ENCODE measurements at places on chromosomes 1 and 21.

GRCh38 chr1:67764633-67765032, 68.6 kb downstream of the GNG12 start:
- H3K4me3 ChIP-seq: no peak overlapping the region
- no peak overlapping the region for H3K27ac ChIP-seq
- no peaks in the 10 kb centered on the region for H3K36me3 ChIP-seq
- H3K4me1 ChIP-seq: peaks cover 6% of the 10 kb centered on the region

DNA sequence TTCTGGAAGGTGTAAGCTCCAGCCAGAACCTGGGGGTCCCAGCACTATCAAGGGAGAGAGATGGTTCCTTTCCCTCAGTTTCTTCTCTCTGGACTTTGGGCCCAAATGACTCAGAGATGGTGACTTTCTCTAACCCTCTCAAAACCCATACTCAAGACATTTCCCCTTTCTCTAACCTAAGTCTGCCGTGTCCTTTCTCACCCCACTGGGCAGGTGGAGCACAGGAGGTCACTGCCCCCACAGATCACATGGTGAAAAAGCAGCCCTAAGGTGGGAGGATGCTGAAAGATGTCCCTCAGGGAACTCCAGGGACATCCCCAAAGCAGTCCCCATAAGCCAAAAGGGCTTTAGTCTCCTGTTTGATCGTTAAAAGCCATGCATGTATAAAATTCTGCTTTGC, 173.7 kb downstream of the HIVEP3 start:
- H3K4me3 ChIP-seq: no peak overlapping the region
- no peak for DNase-seq
- H3K27ac ChIP-seq: peak overlapping the region; percentile 98
- H3K36me3 ChIP-seq: no peaks in the 10 kb centered on the region
- H3K4me1 ChIP-seq: peaks cover 80% of the 10 kb centered on the region
- H3K27me3 ChIP-seq: no peaks in the 10 kb centered on the region

DNA sequence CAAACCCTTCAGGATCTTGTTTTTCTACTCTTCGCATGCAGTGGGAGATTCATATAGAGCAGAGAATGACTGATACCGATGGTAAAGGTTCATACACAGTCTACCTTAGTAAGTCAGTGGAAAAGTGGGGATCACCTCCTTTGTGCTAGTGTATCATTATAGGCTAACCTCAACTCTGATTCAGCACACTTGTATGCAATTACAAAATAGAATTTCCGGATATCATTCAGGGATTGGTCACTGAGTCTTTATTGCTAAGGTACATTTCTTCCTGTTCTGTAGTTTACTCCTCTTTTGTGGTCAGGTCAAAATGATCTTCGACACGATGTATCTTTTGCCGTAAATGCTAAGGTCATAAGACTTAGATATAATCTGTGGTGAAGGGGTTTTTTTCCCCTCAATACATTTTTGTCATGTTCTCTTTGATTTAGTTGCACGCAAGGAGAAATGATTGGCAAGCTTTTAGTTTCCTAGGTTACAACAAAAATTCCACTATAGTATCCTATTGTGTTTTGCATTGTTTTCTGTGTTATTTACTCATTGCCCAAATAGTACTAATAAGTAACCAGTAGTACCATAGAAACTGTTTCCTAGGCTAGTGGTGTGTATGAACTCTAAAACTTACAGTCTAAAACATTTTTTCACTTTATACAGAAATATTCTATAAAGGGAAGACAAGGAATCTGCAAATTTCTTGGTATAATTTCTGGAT, 35.7 kb upstream of the PLA2G4A start:
- peaks cover 3% of the 10 kb centered on the region for H3K27me3 ChIP-seq
- no peaks in the 10 kb centered on the region for H3K36me3 ChIP-seq
- DNase-seq: no peak
- no peaks in the 10 kb centered on the region for H3K4me1 ChIP-seq
- H3K4me3 ChIP-seq: no peak overlapping the region

DNA sequence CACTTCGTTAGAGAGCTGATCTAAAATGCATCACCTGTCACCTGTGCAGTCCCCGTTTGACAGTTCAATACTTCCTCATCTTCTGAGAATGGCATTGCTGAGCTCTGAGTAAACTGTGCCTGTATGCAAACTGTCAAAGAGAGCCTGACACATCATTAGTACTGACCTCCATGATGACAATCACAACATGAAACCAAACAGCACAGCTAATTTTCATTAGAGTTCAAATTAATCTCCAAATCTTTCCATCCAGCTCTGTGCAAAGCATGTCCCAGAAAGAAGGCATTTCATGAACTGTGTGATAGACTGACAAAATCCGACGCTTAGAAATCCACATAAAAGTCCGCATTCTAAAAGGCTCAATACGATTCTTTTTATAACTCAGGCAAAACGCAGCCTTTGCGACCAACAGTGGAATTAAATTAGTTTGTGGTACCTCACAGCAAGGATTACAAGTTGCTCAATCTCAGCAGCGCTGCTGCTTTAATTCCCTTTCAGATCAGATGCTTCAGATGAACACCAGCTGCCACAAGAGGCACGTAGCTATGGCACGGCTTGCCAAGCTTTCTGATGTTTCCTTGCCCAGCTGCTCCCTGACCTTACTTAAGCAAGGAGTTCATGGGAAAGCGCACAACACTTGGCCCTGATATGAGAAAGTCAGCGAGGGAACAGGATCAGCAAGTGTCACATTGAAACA, 765.5 kb upstream of the PRMT6 start:
- H3K4me1 ChIP-seq: no peaks in the 10 kb centered on the region
- H3K36me3 ChIP-seq: no peaks in the 10 kb centered on the region
- DNase-seq: no peak
- H3K27me3 ChIP-seq: no peaks in the 10 kb centered on the region
- no peak overlapping the region for H3K27ac ChIP-seq
- H3K4me3 ChIP-seq: no peak overlapping the region

GRCh38 chr1:112674986-112675727, 698 bp downstream of the MOV10 start:
- peaks cover 37% of the 10 kb centered on the region for H3K4me1 ChIP-seq
- no peaks in the 10 kb centered on the region for H3K27me3 ChIP-seq
- peak overlapping the region; percentile 92 for H3K4me3 ChIP-seq
- H3K27ac ChIP-seq: peak overlapping the region; percentile 84
- peaks cover 12% of the 10 kb centered on the region for H3K36me3 ChIP-seq

- H3K27me3 ChIP-seq: no peaks in the 10 kb centered on the region
- H3K4me1 ChIP-seq: peaks cover 66% of the 10 kb centered on the region
- H3K27ac ChIP-seq: no peak overlapping the region
- no peak for DNase-seq
- no peak overlapping the region for H3K4me3 ChIP-seq
- H3K36me3 ChIP-seq: peaks cover 8% of the 10 kb centered on the region
These were observed 6.1 kb downstream of the PRDM2 start for GRCh38 chr1:13706046-13706445.

DNA sequence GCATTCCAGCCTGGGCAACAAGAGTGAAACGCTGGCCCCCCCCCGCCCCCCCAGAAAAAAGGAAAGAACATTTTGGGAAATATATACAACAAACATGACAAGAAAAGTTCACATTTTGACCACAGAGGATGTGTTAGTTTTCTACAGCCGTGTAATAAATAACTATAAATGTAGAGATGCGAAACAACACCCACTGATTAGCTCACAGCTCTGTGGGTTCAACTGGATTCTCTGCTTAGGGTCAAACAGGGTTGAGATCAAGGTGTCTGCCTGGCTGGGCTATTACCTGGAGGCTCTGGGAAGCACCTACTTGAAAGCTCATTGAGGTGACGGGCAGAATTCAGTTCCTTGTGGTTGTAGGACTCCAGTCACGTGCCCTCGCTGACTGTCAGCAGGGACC, 11.1 kb upstream of the VPS26C start:
- no peak for DNase-seq
- H3K4me1 ChIP-seq: peaks cover 6% of the 10 kb centered on the region
- no peak overlapping the region for H3K4me3 ChIP-seq
- H3K36me3 ChIP-seq: no peaks in the 10 kb centered on the region

DNA sequence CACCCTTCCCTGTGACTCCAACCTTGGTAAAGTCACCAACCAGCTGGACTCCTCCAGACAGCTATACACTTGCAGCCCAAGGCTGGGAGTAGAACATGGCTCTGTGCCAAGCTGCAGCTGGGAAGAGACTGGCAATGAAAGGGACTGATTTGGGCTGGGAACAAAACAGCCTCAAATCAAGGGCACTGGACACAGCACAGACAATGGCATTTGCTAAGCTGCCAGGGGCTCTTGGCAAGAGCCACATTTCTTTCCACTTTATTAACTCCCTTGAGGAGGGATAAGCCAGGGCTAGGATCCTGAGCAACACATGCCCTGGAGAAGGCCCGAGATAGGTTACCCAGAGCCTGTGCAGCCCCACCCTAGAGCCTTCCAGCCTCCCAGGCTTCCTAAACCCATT, 12.0 kb downstream of the SYT11 start:
- DNase-seq: no peak
- H3K4me3 ChIP-seq: no peak overlapping the region
- H3K36me3 ChIP-seq: no peaks in the 10 kb centered on the region
- H3K27ac ChIP-seq: no peak overlapping the region
- no peaks in the 10 kb centered on the region for H3K4me1 ChIP-seq

DNA sequence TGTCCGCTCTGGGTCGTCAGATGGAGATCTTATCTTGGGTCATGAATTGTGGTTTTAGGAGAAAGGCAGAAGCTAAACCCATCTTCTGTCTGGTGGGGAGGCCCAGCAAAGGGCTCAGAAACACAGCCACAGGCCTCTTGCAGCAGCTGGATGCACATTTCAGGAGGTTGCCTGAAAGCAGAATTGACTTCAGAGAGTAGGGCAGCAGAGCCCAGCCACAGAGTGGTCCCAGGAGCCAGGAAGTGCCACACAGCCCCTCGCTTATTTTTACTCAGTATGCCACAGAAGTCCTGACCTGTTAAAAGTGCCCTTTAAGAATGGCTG, 8.3 kb upstream of the RIPK4 start:
- no peaks in the 10 kb centered on the region for H3K4me1 ChIP-seq
- peaks cover 53% of the 10 kb centered on the region for H3K27me3 ChIP-seq
- no peak for DNase-seq
- no peaks in the 10 kb centered on the region for H3K36me3 ChIP-seq
- no peak overlapping the region for H3K27ac ChIP-seq
- H3K4me3 ChIP-seq: no peak overlapping the region

- no peaks in the 10 kb centered on the region for H3K27me3 ChIP-seq
- no peak for DNase-seq
- no peak overlapping the region for H3K4me3 ChIP-seq
- H3K4me1 ChIP-seq: peaks cover 44% of the 10 kb centered on the region
These were observed 50.3 kb downstream of the TRAF5 start for GRCh38 chr1:211376807-211377470.

GRCh38 chr1:62809788-62810187, 25.9 kb downstream of the ATG4C start:
- H3K4me3 ChIP-seq: no peak overlapping the region
- no peaks in the 10 kb centered on the region for H3K4me1 ChIP-seq
- H3K27me3 ChIP-seq: no peaks in the 10 kb centered on the region
- no peak for DNase-seq

GRCh38 chr1:154663471-154664060, 55.6 kb upstream of the ADAR start:
- no peak overlapping the region for H3K27ac ChIP-seq
- H3K36me3 ChIP-seq: no peaks in the 10 kb centered on the region
- no peaks in the 10 kb centered on the region for H3K4me1 ChIP-seq
- H3K4me3 ChIP-seq: no peak overlapping the region
- H3K27me3 ChIP-seq: peaks cover 11% of the 10 kb centered on the region

DNA sequence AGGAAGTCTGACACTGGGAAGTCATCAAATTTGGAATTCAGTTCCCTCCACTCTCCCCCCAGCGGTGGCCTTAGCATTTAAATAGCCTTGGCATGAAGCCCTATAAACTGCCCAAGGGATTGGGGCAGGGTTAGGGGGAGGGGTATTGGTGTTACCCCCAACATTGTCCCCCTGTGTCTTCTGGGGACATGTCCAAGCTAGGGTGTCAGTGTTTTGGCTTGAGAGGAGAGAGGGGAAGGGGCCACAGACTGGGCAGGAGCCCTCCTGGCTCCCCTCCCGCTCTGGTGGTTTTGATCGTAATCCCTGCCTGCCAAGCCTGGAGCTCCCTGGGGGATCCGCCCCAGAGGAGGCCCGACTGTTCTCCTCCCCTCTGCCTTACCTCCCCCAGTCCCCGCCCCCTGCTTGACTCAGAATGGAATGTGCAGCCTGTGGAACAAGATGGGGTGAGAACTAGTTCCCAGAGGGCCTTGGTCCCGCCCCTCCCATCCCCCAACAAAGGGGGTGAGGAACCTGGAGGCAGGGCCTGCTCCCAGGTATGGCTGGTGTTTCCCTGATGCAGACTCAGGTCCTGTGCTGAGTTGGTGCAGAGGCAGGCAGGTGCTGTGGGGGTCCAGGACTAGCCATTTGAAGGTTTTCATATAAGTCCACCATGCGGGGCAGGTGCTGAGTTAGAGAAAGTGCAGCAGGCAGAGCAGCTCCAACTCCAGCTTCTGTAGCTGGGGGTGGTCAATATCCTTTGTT, 7.4 kb downstream of the SOX13 start:
- no peak overlapping the region for H3K4me3 ChIP-seq
- DNase-seq: no peak
- peaks cover under 1% of the 10 kb centered on the region for H3K4me1 ChIP-seq
- H3K36me3 ChIP-seq: no peaks in the 10 kb centered on the region
- peaks cover 24% of the 10 kb centered on the region for H3K27me3 ChIP-seq

GRCh38 chr1:97898948-97899347, 21.9 kb downstream of the DPYD start:
- DNase-seq: no peak
- H3K4me3 ChIP-seq: no peak overlapping the region
- no peak overlapping the region for H3K27ac ChIP-seq

DNA sequence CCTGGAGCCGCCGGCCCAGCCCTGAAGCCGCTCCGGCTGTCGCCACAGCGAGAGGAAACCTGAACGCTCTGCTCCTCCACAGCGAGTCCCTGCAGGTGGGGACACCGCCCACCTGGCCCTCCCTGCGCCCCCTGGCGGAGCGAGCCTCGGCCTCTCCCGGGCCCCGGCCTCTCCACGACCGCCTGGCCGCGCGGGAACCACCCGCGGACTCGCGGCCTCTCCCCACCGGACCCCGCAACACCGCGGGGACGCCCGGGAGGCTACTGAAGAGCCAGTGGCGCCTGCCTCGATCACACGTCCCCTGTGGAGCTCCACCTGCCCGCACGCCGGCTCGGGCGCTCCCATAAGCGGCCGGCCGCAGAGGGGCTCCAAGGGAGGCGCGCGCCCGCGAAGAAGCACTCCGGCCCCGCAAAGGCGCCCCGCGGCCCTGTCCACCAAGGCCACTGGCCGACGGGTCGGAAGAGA, 109.6 kb downstream of the KCNN3 start:
- peaks cover 56% of the 10 kb centered on the region for H3K4me1 ChIP-seq
- H3K36me3 ChIP-seq: no peaks in the 10 kb centered on the region
- peak overlapping the region; percentile 99 for H3K27ac ChIP-seq
- peak overlapping the region; percentile 75 for H3K4me3 ChIP-seq

DNA sequence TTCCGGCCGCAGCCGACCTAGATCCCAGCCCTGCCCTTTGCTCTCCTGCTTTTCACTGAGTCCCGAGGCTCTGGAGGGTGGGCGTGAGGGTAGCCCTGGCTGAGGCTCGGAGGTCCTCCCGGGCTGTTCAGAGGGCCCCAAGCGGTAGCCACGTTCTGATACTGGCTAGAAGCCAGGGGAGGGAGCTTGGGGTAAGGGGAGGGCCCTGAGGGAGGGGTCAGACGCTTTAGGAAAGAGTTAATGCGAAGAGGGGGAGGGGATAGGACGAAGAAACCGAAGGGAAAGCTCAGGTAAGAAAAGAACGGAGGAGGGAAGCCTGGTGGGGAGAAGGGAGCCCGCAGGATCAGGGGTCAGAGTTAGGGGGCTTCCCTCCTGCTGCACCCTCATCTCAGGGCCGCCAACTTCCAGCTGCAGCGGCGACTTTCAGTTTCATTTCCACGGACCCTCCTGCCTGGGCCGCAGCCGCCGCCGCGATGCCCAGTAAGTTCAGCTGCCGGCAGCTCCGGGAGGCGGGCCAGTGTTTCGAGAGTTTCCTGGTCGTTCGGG, at the start of gene MOV10:
Gene MOV10, plus strand, starts transcription at position 220 of the 546 bp plus-strand sequence. Its CDS starts 254 bp downstream, at position 474.
- DNase-seq: peak; percentile 60
- H3K27me3 ChIP-seq: no peaks in the 10 kb centered on the region
- H3K36me3 ChIP-seq: peaks cover 19% of the 10 kb centered on the region
- peak within 1 kb of the TSS; percentile 92 for H3K4me3 ChIP-seq
- H3K4me1 ChIP-seq: peaks cover 38% of the 10 kb centered on the region
